NCI-H2171 (cell line): ENCODE measurements at places on chromosomes 7 and 10.
A peak's percentile ranks its signal among the peaks of the same experiment; 100 is the strongest.

DNA sequence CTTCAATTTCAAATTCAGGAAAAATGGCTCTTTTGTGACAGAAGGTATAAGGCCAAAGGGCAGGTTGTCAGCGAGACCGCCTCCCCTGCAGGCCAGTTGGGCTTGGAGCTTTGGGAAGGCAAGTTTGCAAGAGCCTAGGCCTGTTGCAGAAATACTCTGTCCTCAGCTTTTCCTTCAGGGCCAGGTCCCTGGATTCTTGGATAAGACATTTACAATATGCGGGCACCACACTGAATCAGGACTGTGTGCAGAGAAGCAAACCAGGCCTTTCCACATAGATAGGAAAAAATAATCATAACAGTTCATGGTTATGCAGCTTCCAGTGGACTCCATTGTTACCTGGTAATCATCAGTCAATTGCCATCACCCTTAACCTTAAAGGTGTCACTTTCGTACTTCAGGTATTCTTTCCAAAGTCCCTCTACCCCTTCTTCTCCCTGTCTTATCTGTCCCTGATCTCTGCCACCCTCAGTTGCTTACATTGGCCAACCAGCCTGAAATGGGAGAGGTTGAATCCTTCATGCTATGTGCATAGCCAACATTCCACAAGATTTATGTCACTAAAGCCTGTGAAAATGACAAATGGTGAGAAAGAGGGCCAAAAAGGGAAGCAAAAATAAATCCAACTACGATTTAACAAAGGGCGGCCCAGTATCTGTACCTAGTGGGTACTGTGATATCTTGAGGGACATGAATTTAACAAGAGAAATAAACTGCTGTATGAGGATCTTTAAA, 304.5 kb upstream of the NFE2L3 start:
- DNase-seq, result no peak

- no peak for DNase-seq
Measured at GRCh38 chr7:101537205-101537604, 91.9 kb downstream of the MYL10 start.

- DNase-seq, result no peak
Measured at GRCh38 chr10:1659221-1659791, 78.0 kb downstream of the ADARB2 start.

GRCh38 chr7:131547589-131547988, 8.8 kb downstream of the PODXL start:
- no peak for DNase-seq

GRCh38 chr7:25117226-25118047, 7.6 kb downstream of the CYCS start:
- DNase-seq, result no peak

DNA sequence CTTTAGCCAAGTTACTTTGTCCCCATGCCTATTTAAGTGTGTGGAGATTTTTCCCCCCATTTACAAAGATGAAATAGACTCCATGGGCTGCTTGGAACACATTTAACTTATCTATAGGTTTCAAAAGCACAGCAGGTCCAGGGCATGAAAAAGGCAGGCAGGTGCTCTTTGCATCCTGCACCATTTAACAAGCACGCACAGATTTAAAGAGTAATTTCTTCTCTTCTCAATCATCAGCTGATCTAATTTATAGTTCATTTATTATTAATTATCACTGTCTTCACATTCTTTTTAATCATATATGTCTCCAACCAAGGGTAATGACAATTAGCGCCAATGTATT, 156.8 kb downstream of the CACNA2D1 start:
- no peak for DNase-seq

- no peak for DNase-seq
Measured at GRCh38 chr7:44292420-44292817, 33.0 kb downstream of the CAMK2B start.

- DNase-seq, result peak; percentile 22
Measured at GRCh38 chr10:116097239-116097784, 175.7 kb downstream of the GFRA1 start.

DNA sequence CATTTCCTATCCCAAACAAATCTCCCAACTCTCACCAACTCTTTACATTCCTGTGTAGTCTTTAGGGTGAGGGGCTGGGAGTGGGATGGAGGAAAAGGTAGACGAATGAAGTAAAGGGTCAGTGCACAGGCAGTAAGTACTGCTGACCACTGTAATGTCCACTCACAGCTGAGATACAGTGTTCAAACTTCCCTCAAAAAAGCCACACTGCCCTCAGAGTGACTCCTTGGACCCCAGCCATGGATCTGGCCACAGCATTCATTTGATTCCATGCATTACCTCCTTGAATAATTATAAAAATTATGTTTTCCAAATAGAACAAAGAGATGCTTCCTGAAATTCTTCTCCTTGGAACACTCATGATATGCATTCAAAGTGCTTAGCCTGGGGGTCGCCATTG, 19.8 kb upstream of the HIPK2 start:
- DNase-seq, result no peak

DNA sequence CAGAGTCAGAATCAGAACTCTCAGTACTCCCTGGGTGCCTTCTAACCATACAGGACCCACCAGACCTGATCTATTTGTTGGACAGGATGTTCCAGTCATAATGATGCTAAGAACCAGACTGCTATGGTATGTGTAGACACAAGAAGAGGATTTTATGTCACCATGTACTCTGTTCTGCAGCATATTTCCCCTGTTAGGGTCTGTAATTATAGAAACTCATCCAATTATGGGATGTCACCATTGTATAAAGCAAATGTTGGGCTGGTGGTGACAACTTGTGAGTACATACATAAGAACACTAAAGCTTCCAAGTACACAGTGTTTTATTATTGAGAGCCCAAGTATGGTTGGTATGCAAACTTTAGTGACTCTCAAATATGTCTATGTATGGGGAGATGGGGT, 67.1 kb upstream of the AGBL3 start:
- DNase-seq, result no peak

GRCh38 chr7:35700333-35700732, 5.4 kb upstream of the HERPUD2 start:
- no peak for DNase-seq

GRCh38 chr10:73803680-73804286, 7.6 kb downstream of the NDST2 start:
- no peak for DNase-seq

DNA sequence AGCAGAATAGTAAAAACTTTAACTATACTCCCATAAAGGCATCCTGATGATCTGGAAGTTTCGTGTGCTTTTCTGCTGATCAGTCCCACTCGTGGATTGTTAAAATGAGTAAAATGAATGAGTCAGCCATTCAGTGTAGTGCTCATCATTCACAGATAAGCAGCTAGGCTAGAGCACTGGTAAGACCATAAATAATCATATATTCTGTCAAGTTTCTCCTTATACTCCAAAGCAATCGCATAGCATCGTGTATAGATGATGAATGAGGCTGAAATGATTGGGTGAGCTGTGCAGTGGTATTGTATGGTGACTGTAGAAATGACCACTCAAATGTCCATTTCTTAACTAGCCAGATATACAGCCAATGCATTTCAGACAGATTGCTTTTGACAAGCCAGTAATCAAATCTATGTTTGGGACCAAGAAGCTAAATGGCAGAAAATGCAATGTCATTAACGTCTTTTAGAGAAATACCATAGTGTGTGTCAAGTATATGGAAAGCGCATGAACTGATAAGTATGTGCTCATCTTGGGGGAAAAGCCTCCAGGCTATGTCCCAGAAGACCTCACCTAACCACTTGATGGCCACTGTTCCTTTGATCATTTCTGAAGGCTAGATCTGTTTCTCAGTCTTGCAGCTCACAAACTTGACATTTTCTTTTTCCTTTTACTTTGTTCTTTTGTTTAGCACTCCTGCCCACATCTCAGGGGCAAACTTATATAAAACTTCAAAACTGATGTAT, 227.2 kb upstream of the FAM3C start:
- DNase-seq, result no peak

DNA sequence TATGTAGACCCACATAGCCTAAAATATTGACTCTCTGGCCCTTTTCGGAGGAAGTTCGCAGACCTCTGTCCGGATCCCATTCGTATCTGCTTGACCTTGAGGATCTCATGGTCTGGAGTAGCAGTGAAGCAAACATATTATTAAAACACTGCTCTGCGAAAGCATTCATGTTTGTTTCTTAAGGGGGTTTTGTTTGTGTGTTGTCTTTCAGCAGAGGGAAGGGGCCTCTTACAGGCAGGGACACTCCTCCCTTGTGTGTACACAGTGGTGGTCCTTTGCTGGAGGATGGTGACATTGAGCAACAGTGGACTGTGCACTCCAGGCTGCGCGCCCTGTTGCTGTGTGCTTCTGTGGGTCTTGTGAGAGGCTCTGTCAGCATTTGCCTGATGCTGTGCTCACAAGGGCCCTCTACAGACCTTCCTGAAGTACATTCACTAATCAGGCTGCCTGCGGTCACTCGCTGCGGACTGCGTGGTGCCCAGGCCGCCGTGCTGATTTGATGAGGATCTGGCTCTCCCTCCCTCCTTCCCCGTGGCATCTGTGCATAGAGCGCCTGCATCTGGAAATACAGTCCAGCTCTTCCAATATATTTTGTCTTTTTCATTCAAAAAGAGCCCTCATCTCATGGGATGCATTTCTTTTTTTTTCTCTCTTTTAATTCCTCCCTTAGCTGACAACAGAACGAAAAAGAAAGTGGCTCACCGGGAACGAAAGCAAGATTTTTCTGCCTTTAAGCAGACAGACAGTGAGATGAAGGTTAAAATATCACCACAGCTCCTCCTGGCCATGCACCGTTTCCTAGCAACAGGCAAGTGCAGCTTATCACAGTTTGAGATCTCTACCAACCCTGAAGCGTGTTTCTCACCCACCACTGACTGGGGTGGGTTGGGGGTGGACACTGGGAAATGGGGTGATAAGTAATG, 135.8 kb downstream of the CNNM2 start:
- DNase-seq, result no peak

DNA sequence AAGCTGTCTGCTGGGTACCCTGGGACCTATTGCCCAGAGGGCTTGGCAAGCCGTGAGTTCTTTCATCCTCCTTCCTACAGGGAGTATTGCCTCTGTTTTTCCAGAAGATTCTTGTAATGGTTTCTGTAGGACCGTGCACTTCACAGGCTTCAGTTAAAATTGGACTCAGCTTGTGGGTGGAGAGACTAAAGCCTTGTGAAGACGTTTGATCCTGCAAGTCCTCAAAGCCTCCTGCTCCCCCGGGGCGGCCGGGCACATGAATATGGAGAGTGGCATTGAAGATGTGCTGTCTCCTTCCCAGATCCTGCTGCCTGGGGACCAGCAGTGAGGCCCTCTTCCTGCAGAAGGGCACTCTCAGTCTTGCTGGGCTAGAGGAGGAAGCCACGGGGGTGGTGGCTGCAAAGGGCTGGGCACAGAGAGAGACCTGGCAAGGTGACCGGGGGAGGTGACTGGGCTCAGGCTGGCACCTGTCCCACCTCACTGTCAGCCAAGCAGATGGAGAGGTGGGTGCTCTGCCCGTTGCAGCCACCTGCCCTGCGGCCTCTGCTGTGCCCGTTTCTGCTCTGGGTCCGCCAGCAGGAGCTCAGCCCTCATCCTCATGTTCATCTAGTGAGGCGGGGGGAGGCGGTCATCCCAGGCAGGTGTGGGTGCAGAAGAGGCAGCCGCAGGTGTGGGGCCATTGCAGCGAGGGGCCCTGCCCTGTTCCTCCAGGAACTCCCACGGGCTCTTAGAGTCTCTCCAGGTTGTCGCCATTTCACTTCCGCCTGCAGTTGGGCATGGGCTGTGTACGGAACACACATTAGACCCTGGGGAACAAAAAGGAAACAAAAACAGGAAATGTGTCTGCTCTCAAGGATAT, 55.7 kb downstream of the TMEM209 start:
- DNase-seq, result peak; percentile 32

DNA sequence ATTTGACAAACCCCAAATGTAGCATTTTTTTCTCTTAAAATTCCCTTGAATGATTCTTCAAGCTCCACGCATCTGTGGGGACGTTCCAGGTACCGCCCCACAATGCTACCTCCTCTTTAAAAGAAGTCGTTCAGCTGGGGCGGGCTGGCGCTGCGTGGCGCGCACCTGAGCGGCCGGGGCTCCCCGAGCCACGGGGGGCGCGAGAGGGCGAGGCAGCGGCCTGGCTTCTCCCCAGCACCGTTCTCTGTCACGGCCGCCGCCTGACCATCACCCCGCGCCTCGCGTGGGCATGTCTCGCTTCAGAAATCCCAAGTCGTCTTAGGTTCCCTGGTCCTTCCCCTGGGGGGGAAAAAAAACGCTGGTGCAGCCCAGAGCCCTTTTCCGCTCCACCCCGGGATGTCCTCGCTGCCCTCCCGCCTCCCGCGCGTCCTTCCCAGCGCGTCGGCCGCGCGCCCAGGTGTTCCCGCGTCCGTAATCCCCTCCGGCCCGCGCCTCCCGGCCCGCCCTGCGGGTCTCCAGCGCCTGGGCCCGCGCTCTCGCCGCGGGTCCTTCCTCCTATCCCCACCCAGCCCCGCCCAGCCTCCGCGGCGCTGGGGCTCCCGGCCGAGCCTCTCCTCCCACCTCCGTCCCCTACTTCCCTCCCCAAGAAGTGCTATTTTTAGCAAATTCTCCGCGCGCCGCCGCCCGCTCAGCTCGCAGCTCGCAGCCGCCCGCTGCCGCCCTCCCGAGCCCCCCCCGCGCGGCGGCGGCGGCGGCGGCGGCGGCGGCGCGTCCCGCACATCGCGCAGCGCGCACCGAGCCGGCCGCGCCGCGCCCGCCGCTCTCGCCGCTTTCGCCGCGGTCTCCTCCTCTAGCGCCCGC, 58.7 kb upstream of the PRPS1L1 start:
- DNase-seq, result peak; percentile 37

DNA sequence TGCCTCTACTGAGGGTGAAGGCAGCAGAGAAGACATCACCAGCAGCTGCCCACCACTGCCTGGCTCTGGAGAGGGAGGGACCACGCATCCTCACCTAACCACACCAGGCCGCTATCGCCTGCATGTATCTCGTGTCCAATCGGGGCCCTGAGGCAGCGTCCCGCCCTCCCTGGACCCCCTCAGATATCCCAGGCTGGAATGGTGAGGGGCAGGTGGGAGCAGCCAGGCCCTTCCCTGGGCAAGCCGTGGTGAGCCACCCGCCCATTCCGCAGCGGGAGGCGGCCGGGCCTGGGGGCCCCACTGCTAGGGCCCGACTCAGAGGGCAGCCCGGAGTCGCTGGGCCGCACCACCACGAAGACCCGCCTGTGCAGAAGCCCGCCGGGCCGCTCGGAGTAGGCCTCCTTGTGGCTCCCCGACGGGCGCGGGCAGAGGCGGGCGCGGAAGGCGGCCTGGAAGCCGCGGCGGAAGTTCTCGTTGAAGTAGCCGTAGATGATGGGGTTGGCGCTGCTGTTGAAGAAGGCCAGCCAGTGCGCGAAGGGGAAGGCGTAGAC, 21.6 kb upstream of the PPA1 start:
- no peak for DNase-seq

DNA sequence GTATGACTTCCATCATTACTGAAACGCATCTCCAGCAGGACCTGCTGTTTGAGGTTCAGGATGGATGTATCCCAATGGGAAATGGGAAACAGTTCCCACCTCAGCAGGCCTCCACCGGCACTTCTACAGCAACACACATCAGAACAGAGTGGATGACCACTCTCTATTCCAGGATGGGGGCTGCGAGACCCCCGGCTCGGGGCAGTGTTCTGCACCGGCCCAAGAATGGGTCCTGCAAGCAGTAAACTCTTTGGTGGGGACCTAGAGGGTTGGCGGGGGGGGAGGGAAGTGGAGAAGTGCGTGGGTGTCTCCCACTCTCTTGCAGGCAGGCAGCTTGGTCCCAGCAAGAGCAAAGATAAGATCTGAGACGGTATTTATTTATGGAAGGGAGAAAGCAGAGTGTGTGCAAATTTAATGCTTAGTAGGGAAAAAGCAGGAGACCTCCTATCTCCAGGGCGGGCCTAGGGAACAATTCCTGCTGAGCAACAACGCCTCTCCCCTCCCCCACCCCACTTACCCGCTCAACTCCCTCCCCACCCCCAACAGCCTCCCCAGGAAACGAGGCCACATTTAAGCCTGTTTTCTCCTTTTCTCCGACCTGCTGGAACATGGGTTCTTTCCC, 4.0 kb downstream of the SFMBT2 start:
- DNase-seq, result no peak
